Breast epithelium (tissue), 4 donors: ENCODE measurements at places on chromosomes 7 and 10. TPM values are rescaled to one million over a fixed set of nuclear protein-coding genes. Genes with fewer than 3 reads are reported as not detected.

DNA sequence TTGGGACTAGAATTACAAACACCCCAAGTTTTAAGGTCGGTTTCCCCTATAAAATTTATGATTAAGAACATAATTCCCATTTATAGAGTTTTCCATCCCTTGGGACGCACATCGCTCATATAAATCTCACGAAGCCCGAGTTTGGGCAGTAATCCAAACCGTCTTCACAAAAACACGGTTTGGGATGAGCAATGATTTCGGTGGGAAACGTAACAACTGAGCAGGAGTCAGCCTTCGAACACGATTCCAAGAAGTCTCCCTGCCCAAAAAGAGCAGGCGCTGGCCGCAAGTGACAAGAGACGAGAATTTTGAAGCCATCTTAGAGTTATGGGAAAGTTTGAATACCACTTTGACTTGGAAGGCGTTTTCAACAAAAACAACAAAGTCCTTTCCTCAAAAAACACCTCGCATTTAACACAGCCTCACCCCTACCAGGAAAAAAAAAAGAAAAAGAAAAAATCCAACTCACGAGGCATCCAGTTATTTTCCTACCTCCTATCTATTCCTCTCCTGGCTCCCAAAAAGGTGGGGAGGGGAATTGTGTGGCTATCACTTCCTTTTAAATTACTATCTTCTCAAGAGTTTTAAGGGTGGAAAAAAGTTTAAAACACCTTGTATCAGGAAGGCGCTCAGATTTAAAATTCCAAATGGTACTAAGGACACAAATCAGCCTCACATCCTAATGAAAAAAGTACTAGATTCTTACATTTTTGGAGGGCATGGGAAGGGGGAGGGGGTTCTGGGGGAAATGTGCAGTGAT lies 1.6 kb downstream of the SEPHS1 start:
- DNase-seq: no peak

DNA sequence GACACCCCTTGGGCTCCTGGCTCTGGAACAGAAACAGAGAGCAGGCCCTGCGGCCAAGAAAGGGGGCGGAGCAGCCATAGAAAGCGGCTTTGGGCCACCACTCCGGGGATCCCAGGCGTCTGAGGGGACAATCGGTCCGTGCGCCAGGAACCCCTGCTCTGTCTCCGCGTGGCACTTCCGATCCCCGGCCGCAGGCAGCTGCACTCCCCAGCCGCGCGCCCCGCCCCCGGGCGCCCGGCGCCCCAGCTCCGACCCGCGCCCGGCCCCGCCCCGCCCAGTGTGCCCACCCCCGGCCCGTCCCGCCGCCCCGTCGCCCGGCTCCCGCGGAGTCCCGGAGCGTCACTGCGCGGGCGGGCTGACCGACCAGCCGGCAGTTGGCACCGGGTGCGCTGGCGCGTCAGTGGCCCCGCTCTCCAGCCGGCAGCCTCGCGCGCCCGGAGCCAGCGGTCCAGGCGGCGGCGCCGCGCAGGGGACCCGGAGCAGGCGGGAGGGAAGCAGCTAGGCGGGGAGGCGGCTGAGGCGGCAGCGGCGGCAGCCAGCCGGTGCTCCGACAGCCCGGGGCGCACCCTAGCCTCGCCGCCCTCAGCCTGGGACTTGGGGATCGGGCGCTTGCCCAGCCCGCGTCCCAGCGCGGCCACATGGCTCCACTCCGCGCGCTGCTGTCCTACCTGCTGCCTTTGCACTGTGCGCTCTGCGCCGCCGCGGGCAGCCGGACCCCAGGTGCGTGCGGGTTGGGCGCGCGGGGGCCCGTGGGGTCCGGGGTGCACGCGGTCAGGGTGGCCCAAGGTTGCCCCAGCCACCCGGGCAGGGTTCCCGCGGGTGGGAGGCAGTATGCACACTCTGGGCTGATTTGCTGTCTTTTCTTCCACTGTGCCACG lies at the start of gene ADAMTS14:
ADAMTS14 (plus strand) TSS at position 342 of the 878 bp plus-strand sequence; CDS start at position 639, 297 bp downstream.
- no peak for DNase-seq

GRCh38 chr10:102744374-102745051 lies 765 bp downstream of the WBP1L start:
- DNase-seq: no peak

DNA sequence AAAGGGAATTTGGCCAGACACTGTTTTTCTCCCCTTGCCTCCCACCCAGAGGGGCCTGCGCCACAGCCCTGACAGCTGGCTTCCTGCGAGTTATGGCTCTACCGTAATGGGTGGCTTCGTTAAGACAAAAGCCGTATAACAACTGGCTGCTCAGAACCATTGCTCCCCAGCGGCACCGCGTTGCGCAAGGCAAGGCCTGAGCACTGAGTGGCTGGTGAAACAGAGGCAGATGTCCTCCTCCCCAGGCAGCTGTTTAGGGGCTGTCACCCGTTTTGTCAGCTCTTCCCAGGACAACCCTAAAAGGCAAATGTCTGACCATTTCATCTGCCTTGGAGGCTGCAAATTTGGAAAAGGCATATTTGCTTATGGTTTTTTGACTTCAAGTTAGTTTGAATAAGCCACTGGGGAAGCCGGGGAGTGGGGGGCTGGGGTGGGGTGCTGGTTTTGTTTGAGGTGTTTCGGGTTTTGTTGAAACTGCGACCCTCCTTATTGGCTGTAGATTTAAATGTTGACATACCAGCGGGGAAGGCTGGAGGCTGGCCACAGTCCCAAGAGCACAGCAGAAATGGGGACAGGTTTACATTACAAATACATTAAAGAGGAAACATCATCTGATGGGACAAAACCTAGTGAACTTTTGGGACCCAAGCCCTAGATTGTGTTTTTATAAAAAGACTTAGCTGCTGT lies 681 bp upstream of the SPOCK2 start:
- no peak for DNase-seq

DNA sequence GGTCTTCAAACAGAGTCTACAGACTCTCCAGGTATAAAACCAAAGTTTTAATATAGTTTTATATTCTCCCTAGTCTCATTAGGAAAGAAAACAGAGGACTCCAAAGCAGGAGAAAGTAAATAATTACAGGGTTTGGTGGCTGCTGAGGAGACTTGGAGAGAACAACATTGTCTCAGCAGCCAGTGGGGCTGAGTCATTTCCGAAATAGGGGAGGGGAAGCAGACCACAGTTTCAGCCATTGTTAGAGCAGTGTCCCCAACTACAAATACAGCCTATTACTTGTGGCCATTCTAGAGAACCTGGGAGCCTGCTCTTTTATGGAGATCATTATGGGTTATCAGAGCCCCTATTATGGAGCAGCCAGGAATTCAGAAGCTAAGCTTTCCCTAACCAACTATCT lies 44.2 kb upstream of the A1CF start:
- no peak for DNase-seq

GRCh38 chr7:129864042-129864441 lies 88.7 kb downstream of the UBE2H start:
- DNase-seq: peak; percentile 80

DNA sequence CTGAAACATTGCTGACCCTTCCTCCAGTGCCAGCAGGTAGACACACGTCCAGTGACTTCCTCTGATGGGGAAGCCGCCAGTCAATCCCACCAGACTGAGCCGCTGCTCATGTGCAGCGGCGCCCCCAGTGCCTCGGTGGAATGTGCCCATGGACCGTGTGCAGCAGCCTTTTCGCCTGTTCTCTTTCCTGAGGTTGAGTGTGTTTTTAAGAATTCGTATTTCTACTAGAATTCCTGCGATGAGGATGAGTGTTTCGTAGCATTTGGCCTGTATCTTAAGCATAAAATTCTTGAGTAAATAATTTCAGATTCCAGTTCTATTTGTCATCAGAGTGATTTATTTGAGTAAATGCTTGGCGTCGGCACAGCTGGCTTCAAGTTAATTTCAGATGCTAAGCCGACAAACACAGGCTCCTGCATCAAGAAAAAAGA lies 35.4 kb downstream of the BNIP3 start:
- DNase-seq: peak; percentile 46

DNA sequence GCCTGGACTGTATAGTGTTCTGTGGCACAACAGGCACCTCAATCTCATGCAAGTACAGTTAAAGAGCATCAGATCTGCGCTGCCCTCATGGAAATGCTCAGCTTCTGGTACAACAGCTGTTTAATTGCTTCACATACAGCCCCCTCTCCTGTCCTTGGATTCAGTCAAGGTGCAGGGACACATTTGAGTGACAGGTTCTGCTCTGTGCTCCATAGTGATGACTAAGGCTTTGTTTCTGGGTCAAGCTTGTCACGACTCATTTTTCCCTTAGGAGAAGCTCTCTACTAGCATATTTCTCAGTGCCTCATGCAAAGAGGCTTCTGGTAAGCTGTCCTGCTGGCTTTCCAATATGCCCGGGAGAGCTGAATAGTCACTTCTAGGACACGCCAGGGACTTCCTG lies 26.8 kb upstream of the MYO3A start:
- DNase-seq: no peak

- no peak for DNase-seq
These were observed 207.8 kb upstream of the CTBP2 start for GRCh38 chr10:125368146-125368545.

DNA sequence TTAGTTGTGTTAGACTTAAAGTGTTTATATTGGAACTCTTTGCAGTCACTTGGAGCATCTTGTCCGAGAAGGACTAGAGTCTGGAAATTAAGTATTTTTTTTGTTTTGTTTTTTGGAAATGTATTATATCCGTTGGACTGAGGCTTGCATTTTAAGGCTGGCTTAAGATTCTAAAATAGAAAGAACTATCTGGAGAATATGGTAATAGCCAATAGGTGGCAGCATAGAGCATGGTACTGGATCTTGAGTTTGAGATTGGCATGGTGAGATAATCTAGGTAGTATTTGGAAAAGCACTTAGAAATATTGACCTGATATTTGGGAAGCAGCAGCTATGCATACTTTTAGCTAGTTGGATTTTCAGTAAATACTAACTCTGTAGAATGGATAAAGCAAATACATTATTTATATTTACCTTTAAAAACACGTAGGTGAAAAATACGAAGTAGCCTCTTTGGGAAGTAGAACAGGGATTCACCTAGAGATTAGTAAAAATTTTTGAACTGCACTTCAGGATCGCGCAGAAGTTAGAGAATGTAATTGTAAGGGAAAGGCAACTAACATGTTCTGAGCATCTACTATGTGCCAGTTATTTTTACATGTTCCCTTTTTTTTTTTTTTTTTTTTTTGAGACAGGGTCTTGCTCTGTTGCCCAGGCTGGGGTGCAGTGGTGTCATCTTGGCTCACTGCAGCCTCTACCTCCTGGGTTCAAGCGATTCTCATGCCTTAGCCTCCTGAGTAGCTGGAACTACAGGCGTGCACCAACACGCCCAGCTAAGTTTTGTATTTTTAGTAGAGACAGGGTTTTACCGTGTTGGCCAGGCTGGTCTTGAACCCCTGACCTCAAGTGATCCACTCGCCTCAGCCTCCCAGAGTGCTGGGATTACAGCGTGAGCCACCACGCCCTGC lies 78.6 kb downstream of the LCOR start:
- DNase-seq: no peak

DNA sequence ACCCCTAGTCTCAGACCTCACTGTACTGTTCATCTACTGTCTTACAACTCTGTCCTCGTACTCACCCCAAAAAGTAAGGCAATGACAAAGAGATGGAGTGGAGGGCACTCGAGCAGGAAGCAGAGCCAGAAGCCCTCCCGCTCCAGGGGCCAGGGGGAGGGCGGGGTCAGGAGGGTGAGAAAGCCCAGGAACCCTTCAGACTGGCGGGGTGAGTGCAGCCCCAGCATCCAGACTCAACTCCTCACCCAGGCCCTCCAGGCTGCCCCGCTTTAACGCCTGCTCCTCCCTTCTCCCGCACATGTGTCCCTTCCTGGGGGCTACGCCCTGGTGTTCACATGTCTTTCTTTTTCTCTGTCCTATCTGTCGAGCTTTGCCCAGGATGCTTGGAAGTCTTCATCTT lies 66.1 kb downstream of the CALML3 start:
- DNase-seq: no peak

DNA sequence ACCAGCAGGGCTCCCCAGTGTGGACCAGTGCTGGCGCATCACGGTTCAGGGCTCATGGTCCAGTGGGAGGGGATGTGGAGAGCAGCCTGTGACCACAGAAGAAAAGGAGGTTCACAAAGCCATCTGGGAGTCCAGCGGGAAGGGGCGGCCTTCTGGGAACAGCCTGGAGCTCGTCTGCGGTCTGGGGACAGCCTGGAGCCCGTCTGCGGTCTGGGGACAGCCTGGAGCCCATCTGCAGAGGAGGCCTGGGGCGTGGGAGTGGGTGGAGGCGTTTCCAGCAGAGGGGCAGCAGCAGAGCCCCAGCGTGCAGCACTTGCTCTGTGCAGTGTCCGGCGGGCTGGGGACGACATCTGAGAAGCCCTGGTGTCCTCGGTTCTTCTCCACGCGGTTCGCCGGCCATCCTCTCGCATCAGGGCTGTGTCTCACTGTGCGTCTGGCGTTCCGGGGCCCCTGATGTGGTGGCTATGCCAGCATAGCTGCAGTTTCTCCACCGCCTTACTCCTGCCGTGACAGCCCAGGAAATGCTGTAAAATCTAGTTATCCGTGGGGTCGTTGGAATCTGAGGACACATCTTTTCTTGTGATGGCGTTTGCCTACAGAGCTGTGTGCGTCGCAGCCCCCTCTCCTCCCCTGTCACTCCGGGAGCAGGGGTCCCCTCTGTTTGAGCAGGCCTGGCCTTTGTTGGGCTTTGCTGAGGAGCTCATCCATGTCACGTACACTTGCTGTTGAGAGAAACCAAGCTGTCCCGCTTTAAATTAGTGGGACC lies 104.6 kb downstream of the INPP5A start:
- DNase-seq: no peak

DNA sequence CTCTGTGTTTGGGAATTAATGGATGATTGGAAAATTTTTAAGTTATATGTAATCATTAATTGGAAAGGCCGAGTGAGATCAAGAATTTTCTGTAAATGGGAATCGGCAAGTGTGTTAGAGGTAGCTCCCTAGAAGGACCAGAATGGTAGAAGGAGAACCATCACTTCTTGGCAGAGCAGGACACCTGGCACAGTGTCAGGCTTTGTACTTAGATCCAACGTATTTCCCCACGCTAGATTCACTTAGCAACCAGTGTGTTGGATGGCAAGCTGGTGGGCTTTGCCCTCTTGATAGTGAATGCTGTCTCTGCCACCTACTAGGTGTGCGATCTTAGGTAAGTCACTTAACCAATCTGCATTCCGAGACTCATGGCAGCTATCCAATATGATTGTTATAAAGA lies 107.8 kb upstream of the ZNF438 start:
- DNase-seq: no peak

GRCh38 chr7:138527746-138528223 lies 67.7 kb downstream of the TRIM24 start:
- DNase-seq: no peak

- DNase-seq: no peak
These were observed 106.6 kb downstream of the LARP4B start for GRCh38 chr10:824946-825345.

Gene OR2A42
- total RNA-seq: 0.66 TPM

Gene H2BK1
- not detected for total RNA-seq

Gene CPXM2
- total RNA-seq: 5.3 TPM

Gene CRYGN
- 1.3 TPM for total RNA-seq

Gene NOBOX
- not detected for total RNA-seq

Gene SH2D4B
- not detected for total RNA-seq

Gene C10orf53
- total RNA-seq: not detected

Gene SP4
- 23.0 TPM for total RNA-seq

Gene SPDYE8
- not detected for total RNA-seq

Gene ASB10
- total RNA-seq: not detected

Gene PCDH15
- not detected for total RNA-seq

Gene C7orf33
- not detected for total RNA-seq

Gene SUPV3L1
- 24.3 TPM for total RNA-seq

Gene FAM25C
- total RNA-seq: not detected

Gene GDF10
- total RNA-seq: 2.0 TPM
